ENCODE measurements at places on chromosomes 7 and 10. TPM values are rescaled to one million over a fixed set of nuclear protein-coding genes. Genes with fewer than 3 reads are reported as not detected.

FZD8 gene
- total RNA-seq, result 11.7 TPM

CPED1 gene
- total RNA-seq, result 15.9 TPM

MACC1 gene
- total RNA-seq, result 12.8 TPM

DNA sequence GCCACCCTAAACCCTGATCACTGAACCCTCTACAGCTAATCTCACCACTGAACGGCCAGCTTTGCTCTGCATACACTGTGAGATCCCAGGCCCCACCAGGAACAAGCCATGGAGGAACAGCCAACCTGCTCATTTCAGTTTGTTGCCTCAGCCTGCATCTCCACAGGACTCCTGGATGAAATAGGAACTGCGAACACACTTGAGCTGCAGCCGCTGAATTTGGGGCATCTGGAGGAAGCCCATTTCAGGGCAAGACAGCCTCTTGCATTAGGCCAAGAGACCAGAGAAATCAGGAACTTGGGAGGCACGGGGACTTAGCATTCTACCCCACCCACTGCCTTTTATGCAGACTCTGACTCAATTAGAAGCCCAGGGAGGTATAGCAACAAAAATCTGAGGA, 14.5 kb upstream of the EGR2 start:
- no peak for DNase-seq

STAG3 gene
- total RNA-seq, result 3.8 TPM

DNA sequence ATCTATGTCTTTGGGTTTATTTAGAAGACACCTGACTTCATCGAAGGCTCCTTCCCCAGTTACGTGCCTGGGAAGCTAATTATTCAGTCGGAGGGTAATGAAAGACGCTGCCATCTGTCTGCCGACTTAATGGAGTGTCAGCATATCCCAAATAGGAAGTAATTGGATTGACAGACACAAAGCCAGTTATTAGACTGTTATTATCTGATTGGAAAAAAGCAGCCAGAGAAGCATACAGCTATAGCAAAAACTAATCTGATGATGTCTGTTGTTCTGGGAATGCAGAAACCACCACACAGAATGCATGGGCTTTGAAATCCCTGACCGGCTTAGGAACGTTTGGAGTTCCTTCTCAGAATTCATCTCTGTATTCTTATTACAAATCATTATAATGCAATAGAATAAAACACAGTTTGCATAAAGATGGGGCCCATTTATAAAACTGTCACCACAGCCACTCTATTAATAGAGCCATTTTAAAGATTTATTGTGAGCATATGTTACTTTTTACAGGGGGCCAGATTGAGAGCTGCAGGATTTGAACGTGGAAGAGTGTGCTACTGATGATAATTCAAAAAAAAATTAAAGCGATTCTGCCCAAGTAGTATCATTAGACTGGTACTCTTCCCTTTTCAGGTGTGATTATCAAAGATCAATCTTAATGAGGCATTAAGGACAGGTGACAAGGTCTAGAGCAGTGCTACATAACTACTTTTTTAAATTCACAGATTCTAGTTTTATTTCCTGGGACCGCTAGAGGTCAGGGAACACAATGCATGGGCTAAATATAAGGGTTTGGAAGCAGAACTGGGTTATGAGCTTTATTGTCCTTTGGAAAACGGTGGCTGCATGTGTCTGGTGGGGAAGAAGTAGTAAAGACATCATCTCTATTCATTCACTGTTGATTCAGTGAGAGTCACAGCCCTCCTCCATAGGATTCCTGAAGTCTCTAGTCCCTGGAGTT, 330.1 kb upstream of the LRGUK start:
- no peak for DNase-seq
